ENCODE measurements at places on chromosomes 16 and 17.

GRCh38 chr17:56909742-56910508 lies 3.9 kb downstream of the TRIM25 start:
- no peak for DNase-seq

DNA sequence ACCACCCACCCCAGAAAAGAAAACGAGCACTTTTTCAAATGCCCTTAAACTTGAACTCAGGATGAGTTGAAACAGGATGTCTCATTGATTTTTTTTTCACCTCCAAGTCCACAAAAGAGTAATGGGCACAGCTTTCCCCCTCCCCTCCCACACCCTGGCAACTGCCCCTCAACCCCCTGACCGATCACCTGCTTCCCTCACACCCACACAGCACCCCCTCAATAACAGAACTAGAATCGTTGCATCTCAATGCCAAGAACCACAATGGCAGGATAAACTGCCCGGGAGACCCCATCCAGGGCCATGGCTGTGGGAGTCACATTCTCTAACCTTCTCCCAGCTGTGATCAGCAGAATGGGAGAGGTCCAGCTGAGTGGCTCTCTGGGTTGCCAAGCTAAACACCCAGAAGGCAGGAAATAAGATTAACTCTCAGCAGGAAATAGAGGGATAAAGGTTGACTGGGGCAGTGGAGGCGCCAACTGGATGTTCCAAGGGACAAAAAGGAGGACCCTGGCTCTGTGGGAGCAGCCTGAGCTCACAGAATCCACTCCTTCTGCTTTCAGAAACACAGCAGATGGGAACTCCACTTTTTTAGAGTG lies 128.0 kb upstream of the SDK2 start:
- DNase-seq: no peak

DNA sequence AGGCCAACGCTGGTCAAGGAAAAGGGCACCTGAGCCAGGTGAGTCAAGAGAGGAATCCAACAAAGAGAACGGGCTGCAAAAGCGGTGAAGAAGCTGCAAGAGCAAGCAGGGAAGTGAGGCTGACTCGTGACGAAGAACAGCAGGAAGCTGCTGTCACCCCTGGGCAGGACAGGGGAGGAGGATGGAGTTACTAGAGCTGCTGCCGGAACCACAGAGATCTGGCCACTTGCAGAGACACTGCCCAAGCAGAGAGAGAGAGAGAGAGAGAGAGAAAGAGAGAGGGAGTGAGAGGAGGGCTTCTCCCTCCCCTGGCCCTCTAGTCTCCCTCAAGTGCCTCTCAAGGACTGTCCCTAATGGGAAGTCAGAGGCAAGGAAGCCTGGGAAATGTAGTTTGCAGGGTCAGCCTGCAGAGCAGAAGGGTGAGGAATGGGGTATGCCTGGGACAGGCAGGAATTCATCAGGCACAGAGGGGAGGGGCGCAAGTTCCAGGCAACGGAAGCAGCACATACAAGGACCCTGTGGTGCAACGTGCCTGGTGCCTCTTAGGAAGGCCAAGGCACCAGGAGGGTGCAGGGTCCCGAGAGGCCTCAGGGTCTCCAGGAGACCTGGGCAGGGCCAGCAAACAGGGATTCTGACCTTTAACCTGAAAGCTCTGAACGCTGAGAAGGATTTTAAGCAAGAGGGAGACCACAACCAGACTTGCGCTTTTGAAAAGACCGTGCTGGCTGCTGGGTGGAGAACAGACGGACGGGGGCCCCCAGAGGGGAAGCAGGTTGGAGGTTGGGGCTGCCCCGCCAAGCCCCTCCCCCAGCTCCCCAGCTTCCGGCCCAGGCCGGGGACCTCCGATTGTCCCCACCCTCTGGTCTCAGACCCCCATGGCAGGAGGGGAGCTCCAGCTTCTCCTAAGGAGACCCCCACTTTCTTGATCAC lies 45.8 kb upstream of the CIBAR2 start:
- no peak for DNase-seq

- no peak for DNase-seq
These were observed 7.9 kb upstream of the WFIKKN1 start for GRCh38 chr16:622920-623280.

GRCh38 chr16:3554351-3554928 lies 22.8 kb downstream of the NLRC3 start:
- DNase-seq: peak; percentile 42

DNA sequence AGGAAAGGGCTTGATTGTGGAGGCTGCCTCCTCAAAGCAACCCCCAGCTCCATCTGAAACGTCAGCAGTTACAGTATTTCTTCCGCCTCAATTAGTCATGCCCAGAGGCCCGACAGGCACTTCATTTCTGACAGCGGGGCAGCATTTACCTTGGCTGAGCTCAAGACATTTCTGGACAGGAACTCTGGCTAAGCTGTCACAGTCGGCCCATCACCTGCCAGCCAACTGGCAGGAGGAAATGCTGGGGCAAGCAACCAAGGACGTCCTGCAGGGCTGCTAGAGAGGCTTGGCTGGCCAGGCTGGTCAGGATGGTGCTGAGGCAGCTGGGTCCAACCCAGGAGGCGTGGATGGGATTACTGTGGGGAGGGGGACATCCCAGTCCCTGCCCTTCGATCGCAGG lies 27.8 kb downstream of the PLXDC1 start:
- DNase-seq: no peak

- no peak for DNase-seq
These were observed 57.9 kb downstream of the ARSG start for GRCh38 chr17:68349157-68349556.

DNA sequence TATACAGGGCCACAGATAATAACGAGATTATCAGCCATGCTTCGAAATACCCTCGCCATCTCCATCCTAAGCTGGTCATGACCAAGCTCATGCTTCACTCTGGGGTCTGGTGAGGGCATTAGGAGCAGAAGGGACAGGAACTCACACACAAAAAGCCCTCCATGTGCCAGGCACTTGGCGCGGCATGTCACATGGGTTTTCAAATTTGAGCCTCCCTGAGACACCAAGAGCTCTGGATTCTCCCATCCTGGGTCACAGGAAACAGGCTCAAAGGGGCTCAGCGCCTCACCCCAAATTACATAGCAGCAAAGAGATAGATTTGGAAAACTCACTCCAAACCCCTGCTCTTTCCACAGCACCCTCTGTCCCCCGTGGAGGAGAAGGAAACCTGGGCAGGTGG lies 239.5 kb downstream of the GSG1L start:
- no peak for DNase-seq

DNA sequence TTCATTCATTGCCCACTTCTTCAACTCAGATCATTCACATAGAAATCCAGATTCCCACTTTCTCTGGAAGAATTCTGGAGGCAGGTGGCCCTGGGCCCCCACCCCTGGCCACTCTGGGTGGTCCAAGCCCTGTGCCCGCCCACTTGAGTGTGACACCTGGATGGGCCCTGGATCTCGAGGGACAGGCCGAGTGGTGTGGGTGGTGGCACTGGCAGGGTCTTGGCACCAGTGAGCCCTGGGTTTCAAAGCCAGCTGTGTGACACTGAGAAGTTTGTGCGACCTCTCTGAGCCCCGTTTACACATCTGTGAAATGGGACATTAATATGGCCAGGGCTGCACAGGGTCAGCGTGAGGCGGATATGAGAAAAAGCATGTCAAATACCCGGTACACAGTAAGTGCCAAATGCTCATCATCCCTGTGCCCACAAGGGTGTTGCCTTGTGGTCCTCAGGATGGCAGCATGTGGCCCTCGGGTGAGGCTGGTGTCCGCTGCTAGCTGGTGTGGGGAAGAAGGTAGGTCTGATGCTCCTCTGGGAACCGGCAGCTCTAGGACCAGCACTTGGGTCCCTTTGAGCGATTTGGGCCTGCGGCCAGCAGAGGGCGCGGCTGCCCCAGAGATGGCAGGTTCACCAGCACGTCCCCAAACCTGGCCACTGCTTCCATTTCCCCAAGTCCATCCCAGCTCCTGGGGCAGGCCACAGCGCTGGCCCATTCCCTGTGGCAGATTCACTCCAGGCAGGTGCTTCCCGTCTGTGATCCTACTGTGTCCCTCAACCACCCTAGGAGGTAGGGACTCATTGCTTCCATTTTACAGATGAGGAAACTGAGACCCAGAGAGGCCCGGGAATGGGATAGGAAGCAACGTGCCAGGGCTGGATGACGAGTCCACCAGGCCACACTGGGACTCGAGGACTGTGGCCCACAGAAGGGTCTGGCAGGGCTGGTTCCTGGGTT lies 3.6 kb downstream of the OSGIN1 start:
- DNase-seq: peak; percentile 74

- no peak for DNase-seq
These were observed 84.2 kb downstream of the HELZ start for GRCh38 chr17:67160791-67161190.
